Placental epithelial cell (primary cell): ENCODE measurements at places on chromosomes 16 and 17. TPM values are rescaled to one million over a fixed set of nuclear protein-coding genes. Genes with fewer than 3 reads are reported as not detected.

Gene SLC46A1
- 6.3 and 7.4 TPM in 2 replicates for total RNA-seq

Gene NPIPB8
- 2.0 TPM in 1 of 2 replicates, not detected in the other for total RNA-seq

Gene CETP
- not detected in 2 replicates for total RNA-seq

Gene JPH3
- not detected in 2 replicates for total RNA-seq

Gene TNFRSF13B
- not detected in 2 replicates for total RNA-seq

Gene CCDC200
- not detected in 2 replicates for total RNA-seq

Gene CHRNB1
- 5.7 and 13.0 TPM in 2 replicates for total RNA-seq

Gene OR2C1
- under 0.01 and 0.43 TPM in 2 replicates for total RNA-seq

Gene NPW
- 0.33 and 0.39 TPM in 2 replicates for total RNA-seq

Gene ALOX15
- total RNA-seq, result 2.7 and 5.9 TPM in 2 replicates
